T47D (cell line): ENCODE measurements at places on chromosomes 11 and 22.

DNA sequence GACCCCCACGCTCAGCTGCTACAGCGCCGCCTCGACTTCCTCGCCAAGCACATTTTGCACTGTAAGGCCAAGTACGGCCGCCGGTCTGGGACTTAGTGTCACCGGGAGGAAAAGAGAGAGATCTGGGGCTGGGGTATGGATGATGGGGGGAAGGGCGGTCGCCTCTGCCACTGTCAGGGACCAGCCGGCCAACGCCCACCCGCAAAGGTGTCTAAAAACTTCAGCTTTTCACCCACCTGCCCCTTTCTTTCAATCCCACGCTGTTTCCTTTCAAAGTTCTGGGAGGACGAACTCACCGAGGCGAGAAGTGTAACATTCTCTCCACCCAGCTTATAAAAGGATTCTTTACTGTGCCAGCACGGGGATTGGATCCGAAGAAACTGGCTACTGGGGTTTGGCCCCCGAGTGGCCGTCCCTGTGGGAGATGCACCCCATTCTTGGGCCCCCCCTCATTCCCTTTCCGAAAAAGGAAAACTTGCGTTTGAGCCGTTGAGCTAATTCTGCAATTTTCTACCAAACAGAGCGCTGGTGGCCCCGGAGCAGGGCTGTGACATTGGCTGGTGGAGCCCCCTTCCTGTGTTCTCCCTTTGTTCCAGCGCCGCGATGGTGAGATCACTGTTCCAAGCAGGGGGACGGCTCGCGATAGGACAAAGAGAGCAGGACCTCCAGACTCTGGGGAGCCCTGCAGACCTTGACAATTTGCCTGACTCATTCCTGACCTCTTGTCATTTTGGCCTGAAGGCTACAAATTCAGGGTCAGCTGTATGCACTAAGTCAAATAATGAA, 1.8 kb downstream of the FJX1 start:
- DNase-seq: peak; percentile 39

DNA sequence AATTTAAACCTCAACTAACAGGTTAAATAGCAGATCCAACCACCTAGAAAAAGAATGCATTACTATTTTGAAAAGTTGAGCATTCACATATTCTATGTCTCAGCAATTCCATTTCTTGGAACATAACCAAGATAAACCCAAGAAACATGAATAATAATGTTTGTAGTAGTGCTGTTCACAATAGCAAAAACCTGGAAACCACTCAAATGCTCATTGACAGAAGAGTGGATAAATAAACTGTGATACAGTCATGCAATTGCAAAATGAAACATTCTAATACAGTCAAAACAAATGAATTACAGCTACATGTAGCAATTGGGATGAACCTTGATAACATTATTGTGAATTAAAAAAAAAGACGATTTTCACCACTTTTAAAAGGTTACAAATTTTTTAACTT, 162.8 kb upstream of the TMEM45B start:
- DNase-seq: no peak

- DNase-seq: no peak
Measured at GRCh38 chr11:82787981-82788380, 54.3 kb upstream of the FAM181B start.

- no peak for DNase-seq
Measured at GRCh38 chr11:132962041-132962440, 570.3 kb downstream of the OPCML start.

DNA sequence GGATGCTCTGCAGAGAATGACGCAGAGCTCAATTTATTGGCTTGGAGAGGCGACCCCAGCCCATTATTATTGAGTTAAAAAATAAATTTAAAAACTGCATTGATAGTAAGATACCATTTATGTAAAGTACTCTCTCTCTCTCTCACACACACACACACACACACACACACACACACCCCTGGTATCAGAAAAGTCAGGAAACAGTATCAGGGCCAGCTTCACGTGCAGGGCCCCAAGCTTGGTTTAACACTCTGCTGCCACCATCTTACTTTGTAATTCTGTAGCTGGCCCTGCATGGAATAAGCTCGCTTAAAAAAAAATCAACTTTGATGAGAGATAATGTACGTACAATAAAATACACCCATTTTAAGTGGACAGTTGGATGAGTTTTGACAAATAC, 59.8 kb upstream of the CD5 start:
- no peak for DNase-seq

DNA sequence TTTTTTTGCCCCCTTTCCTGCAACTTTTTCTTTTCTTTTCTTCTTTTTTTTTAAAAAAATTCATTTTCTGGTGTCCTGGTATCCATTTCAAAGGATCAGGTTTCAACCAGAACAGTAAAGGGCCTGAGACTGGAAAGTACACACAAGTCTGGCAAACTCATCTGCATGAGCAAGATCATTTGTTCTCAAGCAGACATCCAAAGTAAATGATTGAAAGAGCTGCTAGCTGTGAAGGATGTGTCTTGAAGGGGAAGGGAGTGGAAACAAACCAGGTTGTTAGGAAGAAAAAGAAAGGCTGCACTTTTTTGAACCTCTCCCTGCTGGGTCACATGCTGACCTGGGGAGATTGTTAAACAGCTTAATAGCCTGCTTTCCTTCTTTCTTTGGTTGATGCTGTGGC, 5.3 kb downstream of the YAP1 start:
- DNase-seq: no peak

DNA sequence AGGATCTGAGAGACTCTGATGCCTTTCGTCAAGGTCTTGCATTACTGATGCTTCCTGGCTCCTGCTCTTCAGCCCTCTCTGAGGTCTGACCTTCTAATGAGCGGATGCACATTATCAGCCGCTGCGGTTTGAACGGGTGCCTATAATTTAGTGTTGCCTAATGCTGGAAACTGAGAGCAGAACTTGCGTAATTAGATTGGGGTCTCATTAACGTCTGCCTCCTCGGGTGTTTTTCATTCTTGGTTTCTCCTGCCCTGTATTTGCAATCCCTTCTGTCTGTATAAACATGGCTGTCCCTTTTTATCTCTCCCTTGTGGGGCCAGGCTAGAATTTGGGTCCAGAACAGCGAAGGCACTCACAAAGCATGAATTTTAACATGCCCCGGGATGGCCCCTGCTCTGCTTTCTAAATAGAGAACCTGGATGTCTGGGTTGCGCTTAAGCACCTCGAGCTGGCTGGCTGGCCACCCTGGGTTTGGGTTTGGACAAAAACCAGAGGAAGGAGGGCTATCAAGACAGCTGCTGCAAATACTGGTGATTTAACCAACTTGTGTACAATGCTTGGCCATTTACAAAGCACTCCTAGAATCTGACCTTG, 118.6 kb downstream of the TIMP3 start:
- no peak for DNase-seq

DNA sequence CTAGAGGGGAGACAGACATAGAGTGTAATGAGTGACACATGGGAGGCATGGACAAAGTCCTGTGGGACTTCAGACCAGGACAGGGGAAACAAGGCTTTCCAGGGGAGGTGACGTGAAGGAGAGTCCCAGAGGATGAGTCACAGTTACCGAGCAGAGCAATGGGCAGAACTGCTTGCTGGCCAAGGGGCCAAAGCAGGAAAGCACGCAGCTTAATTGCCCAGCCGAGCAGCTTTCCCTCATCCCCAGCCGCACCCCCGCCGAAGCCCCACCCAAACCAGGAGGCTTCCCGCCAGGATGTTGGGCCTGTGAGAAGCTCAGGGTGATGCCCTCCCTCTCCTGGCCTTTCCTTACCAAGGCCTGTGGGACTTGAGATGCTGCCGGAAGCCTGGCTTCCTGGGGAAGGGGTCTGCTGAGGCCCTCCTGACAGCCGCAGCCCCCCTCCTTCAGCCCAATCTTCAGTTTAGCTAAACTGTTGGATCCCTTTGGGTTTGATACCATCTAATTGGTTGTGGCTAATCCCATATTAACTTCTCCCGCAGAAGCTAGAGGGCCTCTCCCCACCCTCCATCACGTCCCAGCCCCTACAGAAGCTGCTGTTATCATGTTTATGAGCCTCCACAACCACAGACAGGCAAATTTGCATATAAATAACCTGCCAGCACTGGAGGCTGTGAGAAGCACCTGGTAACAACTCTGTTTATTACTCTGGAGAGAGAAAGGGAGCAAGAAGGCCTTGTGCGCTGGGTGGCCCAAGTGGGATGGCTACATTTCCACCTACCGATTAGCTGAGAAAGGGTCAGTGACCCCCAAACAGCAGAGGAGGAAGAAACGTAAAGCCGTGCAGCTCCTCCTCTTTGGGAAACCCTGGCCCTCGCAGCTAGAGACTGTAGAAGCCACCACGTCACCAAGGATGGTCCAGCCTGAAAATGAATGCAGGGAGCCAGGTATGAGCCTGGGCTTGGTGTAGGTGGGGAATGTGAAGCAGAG, 80.0 kb downstream of the TRIM29 start:
- DNase-seq: no peak

GRCh38 chr11:30002157-30002785, 14.6 kb downstream of the KCNA4 start:
- DNase-seq: no peak

- DNase-seq: no peak
Measured at GRCh38 chr11:2272228-2272945, 2.0 kb upstream of the ASCL2 start.

DNA sequence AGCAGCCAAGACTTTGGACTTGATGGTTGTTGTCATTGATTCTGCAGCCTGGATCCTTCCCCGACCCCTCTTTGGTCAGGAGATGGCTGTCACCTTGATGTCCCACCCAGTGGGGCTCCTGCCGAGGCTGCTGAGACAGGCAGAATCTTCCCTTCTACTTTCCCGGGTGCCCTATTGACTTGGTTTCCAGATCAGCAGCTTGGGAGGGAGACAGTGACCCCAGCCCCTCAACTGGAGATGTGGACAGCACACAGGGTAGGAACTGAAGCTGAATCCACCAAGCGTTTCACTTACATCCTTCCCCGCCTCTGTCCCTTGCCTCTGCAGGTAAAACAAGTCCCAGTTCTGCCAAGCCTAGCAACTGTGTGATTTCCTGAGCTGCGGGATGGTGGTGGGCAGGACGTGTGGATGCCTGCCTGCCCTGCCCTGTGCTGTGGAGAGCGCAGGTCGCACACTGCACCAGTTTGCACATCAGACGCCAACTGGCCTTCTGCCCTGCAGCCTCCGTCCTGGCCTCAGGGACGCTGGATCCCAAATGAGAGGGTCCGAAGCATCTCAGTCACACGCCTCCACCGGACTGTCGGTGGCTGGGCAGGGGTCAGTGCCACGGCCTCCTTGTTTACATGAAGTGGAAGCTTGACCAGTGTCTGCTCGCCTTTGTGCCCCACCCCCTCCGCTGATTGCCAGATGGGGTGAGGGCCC, 34.6 kb downstream of the FAM83F start:
- no peak for DNase-seq

GRCh38 chr22:30606455-30607299, at the start of gene TCN2:
TCN2 (plus strand) TSS chr22:30607174; CDS start chr22:30607332, 158 bp downstream.
- peak; percentile 15 for DNase-seq

- no peak for DNase-seq
Measured at GRCh38 chr11:112016088-112016764, 9.0 kb upstream of the DLAT start.

DNA sequence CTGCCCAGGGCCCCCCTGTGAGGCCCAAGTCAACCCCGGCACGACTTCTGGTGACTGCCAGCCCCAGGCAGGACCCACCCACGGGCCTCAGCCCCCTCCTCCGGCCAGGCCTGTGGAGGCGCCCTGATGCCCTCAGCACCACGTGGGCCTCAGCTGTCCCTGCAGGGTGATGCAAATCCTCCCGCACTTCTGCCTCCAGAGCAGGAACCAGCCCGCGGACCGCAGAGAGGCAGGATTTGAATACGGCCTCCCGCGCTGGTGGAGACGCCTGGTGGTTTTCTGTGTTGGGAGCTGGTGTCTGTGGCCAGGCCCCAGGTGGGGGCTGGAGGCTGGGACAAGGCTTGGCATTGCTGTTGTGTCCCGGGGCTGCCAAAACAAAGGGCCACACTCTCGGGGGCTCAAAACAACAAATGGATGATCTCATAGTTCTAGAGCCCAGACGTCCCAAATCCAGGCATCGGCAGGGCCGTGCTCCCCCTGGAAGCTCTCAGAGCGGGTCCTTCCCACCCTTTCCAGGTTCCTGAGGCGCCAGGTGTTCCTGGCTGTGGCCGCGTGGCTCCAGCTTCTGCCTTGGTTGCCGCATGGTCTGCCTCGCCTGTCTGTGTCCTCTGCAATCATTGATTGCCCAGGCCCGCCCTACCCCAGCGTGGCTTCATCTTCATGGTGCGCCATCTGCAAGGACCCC, 19.4 kb downstream of the TRPM5 start:
- no peak for DNase-seq

DNA sequence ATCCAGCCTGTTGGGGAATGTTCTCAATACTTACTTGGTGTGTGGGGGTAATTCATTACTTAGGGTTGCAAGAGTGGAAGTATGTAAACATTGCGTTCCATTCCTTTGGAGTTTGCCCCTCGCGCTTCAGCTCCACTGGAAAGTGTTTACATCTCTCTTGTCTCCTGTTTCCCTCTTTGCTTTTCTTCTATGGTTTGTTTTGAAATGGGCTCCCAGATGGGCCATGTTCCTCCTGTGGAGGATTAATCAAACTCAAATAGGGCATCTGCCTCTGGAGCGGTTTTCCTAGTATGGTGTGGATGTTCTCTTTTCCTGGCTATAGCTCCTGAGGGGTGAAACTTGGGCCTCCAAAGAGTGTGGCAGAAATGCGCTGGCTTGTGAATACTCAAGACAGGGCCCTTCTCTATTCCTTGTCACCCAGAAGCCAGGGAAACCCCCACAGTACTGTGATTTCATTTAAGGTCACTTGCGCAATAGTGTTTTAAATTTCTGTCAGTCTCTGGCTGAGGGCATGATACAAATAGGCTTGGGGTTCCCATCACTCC, 51.9 kb downstream of the CD44 start:
- no peak for DNase-seq

- DNase-seq: peak; percentile 66
Measured at GRCh38 chr11:118152552-118153471, at the start of gene SCN4B. SCN4B (minus strand) TSS chr11:118152823; CDS start chr11:118152673, 150 bp downstream.

DNA sequence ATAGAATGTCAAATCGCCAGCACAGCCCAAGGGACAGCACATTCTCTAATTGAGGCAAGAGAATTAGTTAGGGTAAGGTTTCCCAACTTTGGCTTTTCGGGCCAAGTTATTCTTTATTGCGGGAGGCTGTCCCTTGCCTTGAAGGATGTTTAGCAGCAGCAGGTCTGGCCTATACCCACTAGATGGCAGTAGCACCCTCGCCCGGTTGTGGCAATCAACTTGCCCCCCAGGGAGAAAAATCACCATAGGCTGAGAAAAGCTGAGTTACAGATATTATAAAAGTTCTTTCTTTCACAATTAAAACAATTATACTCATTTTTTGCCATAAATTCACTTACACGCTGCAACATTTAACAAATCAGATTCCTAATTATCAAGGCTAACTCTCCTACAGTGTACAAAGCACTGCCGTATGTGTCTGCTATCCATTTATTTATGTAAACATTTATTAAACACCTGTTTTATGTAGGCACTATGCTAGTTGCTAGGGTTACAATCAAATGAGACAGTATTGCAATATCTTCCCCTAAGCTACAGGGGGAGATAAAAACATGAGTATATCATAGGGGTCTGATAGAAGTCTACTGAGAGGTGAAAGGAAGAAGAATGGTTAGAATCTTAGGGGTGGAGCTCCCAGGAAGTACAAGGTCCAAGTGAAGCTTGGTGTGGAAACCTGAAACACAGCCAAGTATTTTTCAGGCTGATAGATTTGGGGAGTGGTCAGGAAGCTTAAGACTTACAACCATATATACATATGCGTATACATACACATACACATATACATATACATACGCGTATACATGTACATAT, 452.3 kb downstream of the RAB38 start:
- DNase-seq: no peak
